ENCODE measurements at places on chromosomes 6 and 20. TPM values are rescaled to one million over a fixed set of nuclear protein-coding genes. Genes with fewer than 3 reads are reported as not detected.

CYP39A1 gene
- total RNA-seq, result 4.3 TPM

DNA sequence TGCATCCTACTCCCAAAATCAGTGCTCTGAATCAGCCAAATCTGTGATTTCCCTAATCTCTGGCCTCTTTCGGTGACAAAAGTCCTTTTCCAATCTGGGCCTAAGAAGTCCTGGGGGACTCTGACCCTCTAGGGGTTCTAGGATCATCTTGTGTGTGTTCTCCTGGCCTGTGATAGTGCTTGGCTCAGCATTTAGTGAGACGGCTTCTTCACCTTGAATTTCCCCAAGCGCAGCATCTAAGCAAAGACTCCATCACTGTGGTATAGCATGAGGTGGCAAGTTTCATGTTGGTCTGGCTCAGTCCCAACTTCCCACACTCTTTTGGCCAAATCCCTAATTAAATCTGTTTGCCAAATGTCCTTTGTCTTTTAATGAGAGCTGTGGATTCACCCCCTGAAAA is 12.1 kb upstream of the IL17A start:
- no peak overlapping the region for H3K4me3 ChIP-seq
- DNase-seq, result no peak
- H3K4me1 ChIP-seq, result no peaks in the 10 kb centered on the region

DNA sequence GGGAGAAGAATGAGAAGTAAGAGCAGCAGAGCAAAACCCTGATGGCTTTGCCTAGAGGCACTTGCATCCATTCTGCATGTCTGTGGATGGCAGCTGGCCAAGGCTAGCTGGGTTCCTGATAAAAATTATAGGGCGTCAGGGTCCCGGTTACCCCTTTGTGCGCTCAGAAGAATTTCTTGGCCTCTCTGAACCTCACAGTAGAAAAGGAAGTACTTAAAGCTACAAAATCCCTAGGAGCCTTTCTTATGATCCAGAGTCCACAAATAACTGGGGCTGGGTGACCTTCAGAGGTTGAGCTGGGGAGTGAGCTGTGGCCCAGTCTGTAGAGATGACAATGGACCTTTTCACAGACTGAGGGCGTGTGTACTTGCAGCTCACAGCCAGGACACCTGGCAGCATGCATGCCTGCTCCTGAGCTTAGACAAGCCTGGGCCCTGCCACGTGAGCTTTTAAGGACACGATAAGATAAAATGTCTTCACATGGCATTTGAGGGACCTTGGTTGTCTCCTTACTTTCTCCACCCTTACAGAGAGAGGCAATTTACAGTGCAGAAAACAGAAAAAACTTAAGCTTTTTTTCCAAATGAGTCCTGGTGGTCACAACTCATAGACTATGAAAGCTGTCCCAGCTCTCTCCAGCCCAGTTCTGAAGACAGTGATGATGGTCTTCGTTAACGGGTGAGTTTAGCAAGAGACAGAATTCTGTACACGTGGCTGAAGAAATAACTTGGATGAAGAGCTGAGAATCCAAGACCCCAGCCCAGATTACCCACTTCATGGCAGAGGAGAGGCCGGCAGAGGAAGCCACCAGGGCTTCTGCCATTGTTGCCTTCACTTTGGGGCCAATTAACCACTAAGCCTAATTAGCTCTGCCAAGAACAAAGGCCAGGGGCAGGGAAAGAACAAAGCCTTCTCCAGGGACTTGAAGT is 50.3 kb downstream of the FOXA2 start:
- DNase-seq, result no peak
- H3K36me3 ChIP-seq, result no peaks in the 10 kb centered on the region
- H3K4me1 ChIP-seq, result no peaks in the 10 kb centered on the region
- no peaks in the 10 kb centered on the region for H3K27me3 ChIP-seq
- no peak overlapping the region for H3K27ac ChIP-seq

BMP6 gene
- total RNA-seq, result 0.72 TPM

GRCh38 chr6:107666981-107667601 is 157.0 kb downstream of the SCML4 start:
- H3K4me3 ChIP-seq, result no peak overlapping the region
- no peak overlapping the region for H3K27ac ChIP-seq
- peaks cover 24% of the 10 kb centered on the region for H3K4me1 ChIP-seq

GRCh38 chr6:80343511-80343910 is 237.0 kb downstream of the BCKDHB start:
- H3K27ac ChIP-seq, result no peak overlapping the region
- no peak overlapping the region for H3K4me3 ChIP-seq
- DNase-seq, result no peak
- peaks cover 5% of the 10 kb centered on the region for H3K4me1 ChIP-seq
- H3K36me3 ChIP-seq, result no peaks in the 10 kb centered on the region
- H3K27me3 ChIP-seq, result no peaks in the 10 kb centered on the region

GRCh38 chr6:165511807-165512206 is 151.2 kb downstream of the PDE10A start:
- H3K36me3 ChIP-seq, result no peaks in the 10 kb centered on the region
- no peak for DNase-seq

GRCh38 chr6:40997234-40997957 is 41.6 kb downstream of the UNC5CL start:
- no peak overlapping the region for H3K4me3 ChIP-seq
- DNase-seq, result no peak
- no peaks in the 10 kb centered on the region for H3K4me1 ChIP-seq

KCNG1 gene
- total RNA-seq, result 16.3 TPM

LY6G6F gene
- total RNA-seq, result not detected

SNAP91 gene
- total RNA-seq, result 0.72 TPM

C4B gene
- 6.5 TPM for total RNA-seq

ZKSCAN3 gene
- total RNA-seq, result 2.9 TPM

DNA sequence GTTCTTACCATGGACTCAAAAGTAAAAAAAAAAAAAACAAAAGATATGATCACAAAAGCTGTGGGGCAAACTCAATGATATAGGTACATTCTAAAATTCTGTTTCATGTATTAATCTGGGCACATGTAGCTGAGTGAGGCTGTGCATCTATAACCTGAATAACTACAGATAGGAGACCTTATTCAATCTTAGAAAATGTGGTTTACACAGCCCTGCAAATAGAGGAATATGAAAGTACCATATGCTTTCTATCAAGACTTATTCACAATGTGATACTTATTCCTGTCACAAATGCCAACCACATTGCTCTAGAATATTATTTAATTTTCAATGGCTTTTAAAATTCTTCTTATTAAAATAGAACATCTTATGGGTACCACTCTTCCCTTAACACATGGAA is 3.1 kb upstream of the SPACA1 start:
- H3K27ac ChIP-seq, result no peak overlapping the region
- no peaks in the 10 kb centered on the region for H3K36me3 ChIP-seq
- no peak for DNase-seq
- H3K27me3 ChIP-seq, result no peaks in the 10 kb centered on the region

LY6G6D gene
- total RNA-seq, result not detected

- no peak overlapping the region for H3K4me3 ChIP-seq
- no peak for DNase-seq
- no peaks in the 10 kb centered on the region for H3K27me3 ChIP-seq
- H3K36me3 ChIP-seq, result no peaks in the 10 kb centered on the region
- no peaks in the 10 kb centered on the region for H3K4me1 ChIP-seq
These were observed 715.8 kb upstream of the HS3ST5 start for GRCh38 chr6:115058414-115059211.

GRCh38 chr6:129853996-129854711 is 7.0 kb downstream of the TMEM244 start:
- no peak overlapping the region for H3K27ac ChIP-seq
- H3K4me1 ChIP-seq, result peaks cover 8% of the 10 kb centered on the region
- no peaks in the 10 kb centered on the region for H3K27me3 ChIP-seq
- peak; percentile 41 for DNase-seq
- H3K4me3 ChIP-seq, result no peak overlapping the region

DNA sequence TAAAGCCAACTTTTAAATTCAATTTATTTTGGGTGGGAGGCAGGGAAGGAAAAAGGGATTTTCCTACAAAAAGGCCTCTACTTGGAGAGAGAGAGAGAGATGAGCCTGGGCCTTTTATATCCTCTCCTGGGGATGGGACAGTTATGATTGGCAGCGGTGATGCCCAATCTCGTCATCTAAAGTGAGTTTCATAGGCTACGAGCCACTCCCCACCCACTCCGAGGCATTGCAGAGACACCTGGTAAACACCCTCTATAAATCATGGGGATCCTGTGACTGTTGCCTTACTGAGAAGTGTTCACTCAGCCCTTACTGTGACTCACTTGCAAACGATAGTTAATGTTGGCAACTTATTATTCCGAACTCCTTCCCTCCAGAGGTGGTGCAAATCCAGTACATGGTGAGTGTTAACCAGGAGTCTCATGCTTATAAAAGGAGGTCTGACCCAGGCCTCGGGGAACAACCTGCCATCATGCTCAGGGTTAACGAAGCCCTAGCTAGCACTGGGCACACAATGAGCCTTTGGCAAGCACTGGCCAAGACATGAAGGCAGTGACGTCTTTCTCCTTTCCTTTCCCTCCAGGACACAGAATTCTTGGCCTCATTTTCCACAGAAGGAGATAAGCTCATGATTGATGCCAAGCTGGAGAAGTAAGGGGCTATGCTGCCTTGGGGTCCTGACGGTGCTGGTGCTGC is 20.5 kb downstream of the BPIFB4 start:
- H3K4me3 ChIP-seq, result no peak overlapping the region
- no peaks in the 10 kb centered on the region for H3K4me1 ChIP-seq
- H3K36me3 ChIP-seq, result no peaks in the 10 kb centered on the region
- peaks cover 5% of the 10 kb centered on the region for H3K27me3 ChIP-seq

GRCh38 chr20:47660983-47661700 is 124.1 kb downstream of the SULF2 start:
- H3K27me3 ChIP-seq, result no peaks in the 10 kb centered on the region
- peaks cover 4% of the 10 kb centered on the region for H3K36me3 ChIP-seq

CST9 gene
- total RNA-seq, result not detected

TUBB2B gene
- 5.6 TPM for total RNA-seq

GRCh38 chr6:85449818-85450759 is at the start of gene NT5E:
TSS of gene NT5E (plus strand) at chr6:85450083. CDS start at chr6:85450140, 57 bp downstream.
- H3K27ac ChIP-seq, result peak within 1 kb of the TSS; percentile 92
- H3K36me3 ChIP-seq, result peaks cover 26% of the 10 kb centered on the region
- H3K4me1 ChIP-seq, result peaks cover 51% of the 10 kb centered on the region
- H3K4me3 ChIP-seq, result peak within 1 kb of the TSS; percentile 86
- no peaks in the 10 kb centered on the region for H3K27me3 ChIP-seq

HSPA12B gene
- total RNA-seq, result not detected

DNA sequence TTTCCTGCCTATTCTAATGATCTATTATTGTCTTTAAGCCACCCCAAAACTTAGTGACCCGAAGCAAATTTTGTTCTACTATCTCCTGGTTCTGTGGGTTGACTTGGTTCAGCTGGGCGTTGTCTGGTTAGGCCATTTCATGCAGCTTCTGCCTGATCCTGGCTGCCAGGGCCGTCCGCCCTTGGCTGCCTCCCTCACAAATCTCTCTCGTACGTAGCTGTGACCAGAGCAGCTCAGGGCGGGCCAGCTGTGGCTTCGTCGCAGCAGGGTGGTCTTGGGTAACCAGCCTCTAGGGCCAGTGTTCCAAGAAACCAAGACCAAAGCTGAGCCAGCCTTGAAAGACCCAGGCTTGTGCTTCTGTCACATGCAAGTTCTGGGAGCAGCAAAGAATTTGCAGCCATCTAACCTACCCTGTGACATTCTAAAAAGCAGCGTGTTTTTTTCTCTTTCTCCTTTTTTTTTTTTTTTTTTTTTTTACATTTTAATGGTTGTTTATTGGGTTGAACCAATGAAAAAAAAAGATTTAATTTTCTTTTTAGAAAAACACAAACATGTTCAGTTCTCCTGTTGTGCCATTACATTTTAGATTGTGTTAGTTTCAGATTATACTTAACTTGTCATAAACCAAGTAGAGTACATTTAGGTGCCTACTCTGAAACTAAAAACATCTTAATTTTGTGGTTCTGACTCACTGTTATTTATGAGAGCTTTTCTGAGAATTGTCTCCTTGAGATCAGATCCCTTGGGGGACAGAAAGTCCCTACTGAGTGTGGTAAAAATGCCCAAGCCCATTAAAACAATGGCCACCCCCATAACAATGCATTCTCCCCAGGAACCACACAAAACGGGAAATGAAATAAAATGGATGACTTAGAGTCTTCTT is 83.9 kb downstream of the ZDHHC14 start:
- H3K36me3 ChIP-seq, result no peaks in the 10 kb centered on the region
- DNase-seq, result peak; percentile 63
- no peaks in the 10 kb centered on the region for H3K4me1 ChIP-seq
- H3K4me3 ChIP-seq, result peak overlapping the region; percentile 46
- H3K27me3 ChIP-seq, result no peaks in the 10 kb centered on the region

DNA sequence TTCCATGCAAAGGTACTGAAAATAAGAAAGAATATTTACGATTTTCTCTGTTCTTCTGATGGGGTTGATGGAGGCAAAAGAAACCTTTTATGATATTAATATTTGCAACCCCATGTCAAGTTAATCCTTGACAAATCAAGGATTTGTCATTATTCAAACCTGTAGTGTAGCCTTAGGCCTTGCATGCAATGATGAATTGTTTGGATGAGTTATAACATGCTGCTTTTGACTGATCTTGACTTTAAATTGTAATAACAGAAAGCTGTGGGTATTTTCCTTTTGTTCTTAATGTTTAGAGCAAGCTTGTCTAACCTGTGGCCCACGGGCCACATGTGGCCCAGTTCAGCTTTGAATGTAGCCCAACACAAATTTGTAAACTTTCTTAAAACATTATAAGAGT is 13.0 kb upstream of the BAG2 start:
- DNase-seq, result no peak
- no peak overlapping the region for H3K27ac ChIP-seq
- H3K4me3 ChIP-seq, result no peak overlapping the region
- H3K27me3 ChIP-seq, result no peaks in the 10 kb centered on the region

DNA sequence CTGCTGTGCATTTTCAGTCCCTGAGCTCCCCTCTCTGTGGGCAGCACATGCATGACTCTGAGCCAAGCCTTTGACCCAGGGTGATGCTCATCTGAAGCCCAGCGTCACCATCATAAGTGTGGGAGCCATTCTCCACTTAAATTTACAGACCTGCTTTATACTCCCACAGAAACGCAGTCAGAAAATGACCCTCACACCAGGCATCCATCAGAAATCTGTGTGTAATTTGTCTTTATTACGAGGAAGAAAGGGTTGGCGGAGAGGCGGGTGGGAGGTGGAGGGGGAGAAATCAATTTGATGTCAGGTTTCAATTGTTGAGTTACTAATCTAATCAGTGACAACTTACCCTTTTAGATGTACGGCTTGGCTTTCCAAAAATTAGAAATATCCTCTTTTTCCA is 353.6 kb downstream of the MAFB start:
- H3K36me3 ChIP-seq, result no peaks in the 10 kb centered on the region
- no peak for DNase-seq
- no peaks in the 10 kb centered on the region for H3K27me3 ChIP-seq

Data from osteoblast (primary cell).